ENCODE measurements at places on chromosomes 12 and 14.

DNA sequence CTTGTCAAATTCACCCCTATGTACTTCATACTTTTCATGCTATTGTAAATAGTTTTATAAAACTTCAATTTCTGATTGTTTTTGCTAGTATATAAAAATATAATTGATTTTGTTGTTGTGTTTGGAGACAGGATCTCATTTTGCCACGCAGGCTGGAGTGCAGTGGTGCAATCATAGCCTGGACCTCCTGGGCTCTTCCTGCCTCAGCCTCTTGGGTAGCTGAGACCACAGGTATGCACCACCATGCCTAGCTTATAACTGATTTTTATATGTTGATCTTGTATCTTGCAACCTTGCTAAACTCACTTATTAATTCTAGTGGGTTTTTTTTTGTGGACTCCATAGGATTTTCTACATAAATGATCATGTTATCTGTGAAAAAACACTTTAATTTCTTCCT is 23.5 kb downstream of the ATP5MC2 start:
- DNase-seq, result no peak

- DNase-seq, result no peak
These were observed 2.0 kb downstream of the BHLHE41 start for GRCh38 chr12:26122681-26123481.

DNA sequence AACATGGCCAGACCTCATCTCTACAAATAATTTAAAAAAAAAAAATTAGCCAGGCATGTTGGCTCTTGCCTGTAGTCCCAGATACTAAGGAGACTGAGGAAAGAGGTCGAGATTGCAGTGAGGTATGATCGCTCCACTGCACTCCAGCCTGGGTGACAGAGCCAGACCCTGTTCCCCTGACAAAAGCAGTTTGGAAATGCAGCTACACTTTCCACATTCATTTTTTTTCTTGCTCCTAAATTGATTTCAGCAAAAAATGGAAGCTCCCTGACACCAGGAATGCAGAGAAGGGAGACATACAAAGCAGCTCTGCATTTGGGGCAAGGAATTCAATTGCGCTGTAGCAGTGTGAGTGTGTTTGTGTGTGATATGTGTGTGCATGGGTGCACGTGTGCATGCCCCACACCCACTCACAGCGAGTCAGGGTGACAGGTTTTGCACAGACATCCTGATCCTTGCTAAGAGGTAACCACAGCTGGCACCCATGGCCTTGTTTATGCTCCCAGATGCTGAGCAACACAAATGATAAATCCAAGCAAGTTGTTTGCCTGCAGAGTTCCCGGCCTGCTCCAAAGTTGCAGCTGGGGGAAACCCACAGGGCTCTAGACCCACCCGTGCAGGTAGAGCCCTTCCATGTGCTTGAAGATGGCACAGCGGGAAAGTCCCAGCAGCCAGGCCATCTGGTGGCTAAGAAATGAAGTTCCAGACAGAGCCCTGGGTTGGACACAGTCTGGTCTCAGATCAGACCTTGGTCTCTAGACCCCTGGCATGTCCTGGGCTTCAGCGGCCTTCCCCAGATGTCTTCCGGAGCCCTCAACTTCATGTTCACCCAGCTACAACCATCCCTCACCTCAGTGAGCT is 25.9 kb upstream of the BDKRB2 start:
- DNase-seq, result no peak

GRCh38 chr14:81329640-81330381 is 70.3 kb downstream of the STON2 start:
- no peak for DNase-seq

- no peak for DNase-seq
These were observed at the start of gene KCNMB4 for GRCh38 chr12:70365648-70366518. TSS of gene KCNMB4 (plus strand) at chr12:70366290. CDS start at chr12:70366735, 445 bp downstream.

DNA sequence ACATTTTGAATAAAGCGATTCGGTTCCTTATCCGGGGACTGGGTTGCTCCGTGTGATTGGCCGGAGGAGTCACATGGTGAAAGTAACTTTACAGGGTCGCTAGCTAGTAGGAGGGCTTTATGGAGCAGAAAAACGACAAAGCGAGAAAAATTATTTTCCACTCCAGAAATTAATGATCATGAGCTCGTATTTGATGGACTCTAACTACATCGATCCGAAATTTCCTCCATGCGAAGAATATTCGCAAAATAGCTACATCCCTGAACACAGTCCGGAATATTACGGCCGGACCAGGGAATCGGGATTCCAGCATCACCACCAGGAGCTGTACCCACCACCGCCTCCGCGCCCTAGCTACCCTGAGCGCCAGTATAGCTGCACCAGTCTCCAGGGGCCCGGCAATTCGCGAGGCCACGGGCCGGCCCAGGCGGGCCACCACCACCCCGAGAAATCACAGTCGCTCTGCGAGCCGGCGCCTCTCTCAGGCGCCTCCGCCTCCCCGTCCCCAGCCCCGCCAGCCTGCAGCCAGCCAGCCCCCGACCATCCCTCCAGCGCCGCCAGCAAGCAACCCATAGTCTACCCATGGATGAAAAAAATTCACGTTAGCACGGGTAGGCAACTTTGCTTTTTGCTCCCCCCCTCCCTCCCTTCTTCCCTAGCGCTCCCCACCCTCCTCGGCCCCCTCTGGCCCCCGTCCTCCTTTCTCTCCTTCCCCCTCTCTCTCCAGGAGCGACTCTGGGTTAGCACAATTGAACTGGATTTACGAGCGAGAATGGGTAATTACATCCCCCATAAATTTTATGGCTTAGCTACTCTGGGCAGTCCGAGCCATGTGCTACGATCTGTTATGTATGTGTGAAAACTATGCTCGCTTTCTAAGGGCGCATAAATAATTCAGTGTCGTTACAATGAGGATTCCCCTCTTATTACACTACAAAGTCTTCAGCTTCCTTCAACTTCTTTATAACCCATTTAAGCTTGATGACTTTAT is at the start of gene HOXC4:
Gene HOXC4, plus strand, starts transcription at position 85 of the 991 bp plus-strand sequence. Its CDS starts 88 bp downstream, at position 173.
- no peak for DNase-seq

DNA sequence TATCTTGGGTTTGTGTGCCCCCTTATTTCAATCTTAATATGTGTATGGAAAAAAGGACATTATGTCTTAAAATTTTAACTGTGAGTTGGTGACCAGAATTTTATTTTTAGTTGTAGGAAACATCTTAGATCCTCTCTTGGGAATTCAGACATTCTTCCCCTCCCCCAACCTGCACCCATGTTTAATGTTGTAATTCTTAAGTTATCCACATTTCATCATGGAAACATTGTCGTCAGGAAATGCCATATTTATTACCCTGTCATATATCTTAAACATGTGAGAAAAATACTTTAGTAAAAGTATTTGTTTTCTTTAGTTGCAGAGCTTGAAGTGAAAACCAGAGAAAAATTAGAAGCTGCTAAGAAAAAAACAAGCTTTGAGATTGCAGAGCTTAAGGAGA is 30.3 kb downstream of the YEATS4 start:
- no peak for DNase-seq

DNA sequence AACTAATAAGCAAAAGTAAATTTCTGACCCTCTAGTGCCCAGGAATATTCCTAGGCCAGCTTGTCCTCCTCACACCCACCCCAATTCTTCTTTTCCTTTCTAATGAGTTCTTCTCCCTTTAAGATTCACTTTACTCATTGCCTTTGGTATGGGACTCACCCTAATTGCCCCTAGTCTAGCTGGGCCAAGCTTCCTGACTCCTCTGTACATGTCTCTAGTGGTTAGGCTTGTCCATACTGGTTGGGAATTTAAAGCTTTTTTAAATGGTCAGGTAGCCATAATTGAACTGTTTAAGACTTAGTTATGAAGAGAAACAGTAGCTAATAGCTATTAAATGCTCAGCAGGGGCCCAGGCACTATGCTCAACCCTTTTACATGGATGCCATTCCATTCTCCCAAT is 248.2 kb downstream of the C12orf42 start:
- no peak for DNase-seq

DNA sequence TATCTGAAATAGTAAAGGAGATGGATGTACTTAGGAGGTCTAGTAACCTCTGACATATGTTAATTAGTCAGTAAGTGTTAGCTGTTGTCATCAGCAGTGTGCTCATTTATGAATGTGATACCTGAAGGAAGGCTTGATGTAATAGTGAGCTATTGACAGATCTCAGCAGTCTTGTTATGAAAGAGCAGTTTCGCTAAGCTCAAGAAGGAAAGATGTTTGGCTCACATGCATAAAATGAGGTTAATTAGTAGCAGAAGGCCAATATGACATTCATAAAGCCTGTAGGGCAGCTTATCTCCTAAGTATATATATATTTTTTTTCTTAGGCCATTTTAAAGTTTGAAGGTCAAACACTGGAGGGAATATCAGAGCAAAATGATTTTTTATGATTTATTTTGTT is 2.8 kb downstream of the FAM234B start:
- DNase-seq, result no peak

GRCh38 chr14:73680821-73681220 is 33.4 kb downstream of the PNMA1 start:
- DNase-seq, result no peak
